Stimulated activated CD4-positive, alpha-beta T cell treated with anti-CD3 and anti-CD28 coated beads, Interleukin-12 subunit alpha, Interleukin-12 subunit beta, amount 100 ng/mL, for 48 hours (primary cell): ENCODE measurements at places on chromosomes 13 and 19.

DNA sequence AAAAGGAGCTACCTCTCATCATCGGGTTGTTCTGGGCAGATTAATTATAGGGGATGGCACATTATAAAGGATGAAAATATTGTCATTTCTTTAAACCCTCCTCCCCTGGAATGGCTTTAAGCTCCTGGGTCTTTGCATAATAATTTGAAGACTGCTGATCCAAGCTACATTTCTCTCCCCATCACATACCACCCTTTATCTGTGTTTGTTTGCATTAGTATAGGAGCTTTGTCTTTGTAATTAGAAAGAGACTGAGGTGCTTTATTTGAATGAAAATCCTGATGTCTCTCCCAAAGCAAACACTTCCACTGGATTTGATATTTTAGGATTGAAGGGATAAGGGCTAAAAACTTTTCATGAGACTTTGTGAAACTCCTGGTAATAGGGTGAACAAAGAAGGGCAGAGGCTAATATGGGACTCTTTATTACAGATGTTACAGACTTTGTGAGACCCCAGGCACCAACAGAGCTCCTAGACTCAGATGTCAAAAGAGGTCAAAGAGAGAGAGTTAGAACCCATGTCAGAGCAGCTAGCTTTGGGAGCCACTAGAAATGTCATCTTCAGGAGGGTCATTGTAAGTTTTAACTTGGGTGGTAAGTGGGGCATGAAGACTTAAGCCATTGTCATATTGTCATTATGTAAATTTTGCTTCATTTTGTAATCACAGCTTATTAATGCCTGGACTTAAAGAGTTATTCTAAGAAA is 75.3 kb upstream of the RXFP2 start:
- DNase-seq: no peak

GRCh38 chr13:24624801-24625231 is 55.4 kb upstream of the ATP12A start:
- no peak for DNase-seq

DNA sequence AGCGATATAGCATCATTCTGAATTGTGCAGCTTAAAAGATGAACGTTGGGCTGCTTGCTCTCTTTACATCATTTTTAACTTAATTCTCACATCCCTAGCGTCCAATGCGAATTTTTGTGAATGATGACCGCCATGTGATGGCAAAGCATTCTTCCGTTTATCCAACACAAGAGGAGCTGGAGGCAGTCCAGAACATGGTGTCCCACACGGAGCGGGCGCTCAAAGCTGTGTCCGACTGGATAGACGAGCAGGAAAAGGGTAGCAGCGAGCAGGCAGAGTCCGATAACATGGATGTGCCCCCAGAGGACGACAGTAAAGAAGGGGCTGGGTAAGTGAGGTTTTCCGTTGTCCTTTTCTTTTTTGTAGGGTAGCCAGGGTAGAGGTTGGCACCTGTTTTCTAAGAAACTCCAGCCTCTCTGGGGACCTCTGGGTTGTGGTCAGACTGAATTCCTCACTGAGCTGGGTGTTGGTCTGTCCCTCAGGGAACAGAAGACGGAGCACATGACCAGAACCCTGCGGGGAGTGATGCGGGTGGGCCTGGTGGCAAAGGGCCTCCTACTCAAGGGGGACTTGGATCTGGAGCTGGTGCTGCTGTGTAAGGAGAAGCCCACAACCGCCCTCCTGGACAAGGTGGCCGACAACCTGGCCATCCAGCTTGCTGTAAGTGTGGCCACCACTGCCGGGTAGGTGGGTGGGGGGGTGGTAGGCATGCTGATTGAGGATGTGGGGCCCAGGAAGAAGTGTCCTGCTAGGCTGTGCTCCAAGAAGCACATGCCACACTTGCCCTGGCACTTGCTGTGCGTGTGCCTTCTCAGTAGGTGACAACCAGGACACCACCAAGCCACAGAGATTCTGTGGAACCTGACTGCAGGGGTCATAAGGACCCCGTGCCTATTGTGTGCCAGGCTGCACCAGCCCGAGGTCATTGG is 17.0 kb downstream of the ILF3 start:
- no peak for DNase-seq

- no peak for DNase-seq
These were observed 1.7 kb downstream of the DMWD start for GRCh38 chr19:45790942-45791341.

GRCh38 chr19:36850559-36851442 is at the start of gene ZNF345:
Gene ZNF345, plus strand, starts transcription at chr19:36850876. Its CDS starts 25,955 bp downstream, at chr19:36876831.
- peak; percentile 81 for DNase-seq

GRCh38 chr19:16673231-16673630 is 12.3 kb downstream of the TMEM38A start:
- DNase-seq: no peak

DNA sequence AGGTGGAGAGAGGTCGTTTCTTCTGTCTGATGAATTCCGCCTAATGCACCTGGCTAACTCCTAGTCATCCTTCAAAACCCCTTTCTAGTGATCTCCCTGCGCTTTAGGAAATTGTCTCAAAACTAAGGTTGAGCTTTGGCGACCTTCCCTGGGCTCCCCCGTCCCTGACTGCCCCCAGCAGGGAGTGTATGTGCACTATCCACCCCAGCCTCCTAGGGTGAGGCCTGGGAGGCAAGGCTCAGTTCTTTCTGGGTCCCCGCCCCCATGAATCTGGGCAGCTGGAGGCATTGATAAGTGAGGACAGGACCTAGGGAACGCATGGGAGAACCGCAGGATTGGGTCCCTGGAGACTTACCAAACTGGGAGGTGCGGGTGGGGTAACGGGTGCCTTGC is 378 bp downstream of the TLE6 start:
- DNase-seq: no peak

- peak; percentile 50 for DNase-seq
These were observed 36.0 kb upstream of the NEK3 start for GRCh38 chr13:52195401-52195837.

GRCh38 chr13:25177012-25177411 is 4.9 kb upstream of the AMER2 start:
- no peak for DNase-seq

DNA sequence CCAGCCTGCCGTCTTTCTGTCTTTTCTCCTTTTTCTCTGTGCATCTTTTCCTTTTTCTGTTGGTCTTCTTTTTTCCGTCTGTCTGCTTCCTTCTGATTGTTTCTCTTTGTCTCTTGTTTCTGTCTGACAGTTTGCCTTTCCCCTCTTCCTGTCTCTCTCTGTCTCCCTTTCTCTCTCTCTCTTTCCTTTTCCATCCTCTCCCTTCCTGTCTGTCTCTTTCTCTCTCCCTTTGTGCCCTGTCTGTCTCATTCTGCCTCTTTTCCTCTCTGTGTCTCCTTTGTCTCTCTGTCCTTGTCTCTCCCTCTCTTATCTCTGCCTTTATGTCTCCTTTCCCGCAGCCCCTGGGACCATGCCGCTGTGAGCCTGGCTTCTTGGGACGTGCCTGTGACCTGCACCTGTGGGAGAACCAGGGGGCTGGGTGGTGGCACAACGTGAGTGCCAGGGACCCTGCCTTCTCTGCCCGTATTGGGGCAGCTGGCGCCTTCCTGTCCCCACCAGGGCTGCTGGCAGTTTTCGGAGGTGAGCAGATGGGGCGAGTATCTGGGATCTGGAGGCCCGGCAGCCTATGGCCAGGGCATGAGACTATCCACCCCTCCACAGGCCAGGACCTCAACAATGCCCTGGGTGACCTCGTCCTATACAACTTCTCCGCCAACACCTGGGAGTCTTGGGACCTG is 9.4 kb downstream of the MEGF8 start:
- no peak for DNase-seq

DNA sequence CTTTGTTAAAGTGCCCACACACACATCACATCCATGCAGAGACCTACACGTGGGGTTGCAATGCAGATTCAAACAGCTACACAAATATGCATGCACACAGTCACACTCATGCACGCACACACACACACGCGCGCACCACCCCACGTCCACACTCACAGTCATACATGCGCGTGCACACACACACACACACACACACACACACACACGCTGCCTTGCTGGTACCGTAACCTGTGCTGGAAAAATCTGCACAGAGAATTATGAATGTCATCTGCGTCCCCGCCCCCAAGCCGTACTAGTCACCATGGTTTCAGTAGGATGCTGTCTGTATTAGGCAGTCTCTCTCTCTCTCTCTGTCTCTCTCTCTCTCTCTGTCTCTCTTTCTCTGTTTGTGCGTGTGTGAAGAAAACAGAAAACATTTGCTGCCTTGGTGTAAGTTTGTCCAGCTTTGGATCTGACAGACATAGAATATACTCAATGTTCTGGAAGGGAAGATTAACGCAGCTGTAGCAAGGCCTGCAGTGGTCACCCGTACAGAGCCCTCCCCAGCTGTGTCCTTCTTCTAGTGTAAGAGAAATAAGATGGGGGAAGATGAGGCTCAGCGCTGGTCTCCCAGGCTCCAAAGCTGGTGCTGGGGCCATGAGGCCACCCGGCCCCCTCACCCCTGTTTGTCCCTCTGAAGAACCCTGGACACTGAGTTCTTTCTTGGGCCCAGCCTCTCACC is 26.4 kb upstream of the DPP9 start:
- DNase-seq: no peak

GRCh38 chr13:71338070-71338469 is 528.9 kb downstream of the DACH1 start:
- DNase-seq: no peak

DNA sequence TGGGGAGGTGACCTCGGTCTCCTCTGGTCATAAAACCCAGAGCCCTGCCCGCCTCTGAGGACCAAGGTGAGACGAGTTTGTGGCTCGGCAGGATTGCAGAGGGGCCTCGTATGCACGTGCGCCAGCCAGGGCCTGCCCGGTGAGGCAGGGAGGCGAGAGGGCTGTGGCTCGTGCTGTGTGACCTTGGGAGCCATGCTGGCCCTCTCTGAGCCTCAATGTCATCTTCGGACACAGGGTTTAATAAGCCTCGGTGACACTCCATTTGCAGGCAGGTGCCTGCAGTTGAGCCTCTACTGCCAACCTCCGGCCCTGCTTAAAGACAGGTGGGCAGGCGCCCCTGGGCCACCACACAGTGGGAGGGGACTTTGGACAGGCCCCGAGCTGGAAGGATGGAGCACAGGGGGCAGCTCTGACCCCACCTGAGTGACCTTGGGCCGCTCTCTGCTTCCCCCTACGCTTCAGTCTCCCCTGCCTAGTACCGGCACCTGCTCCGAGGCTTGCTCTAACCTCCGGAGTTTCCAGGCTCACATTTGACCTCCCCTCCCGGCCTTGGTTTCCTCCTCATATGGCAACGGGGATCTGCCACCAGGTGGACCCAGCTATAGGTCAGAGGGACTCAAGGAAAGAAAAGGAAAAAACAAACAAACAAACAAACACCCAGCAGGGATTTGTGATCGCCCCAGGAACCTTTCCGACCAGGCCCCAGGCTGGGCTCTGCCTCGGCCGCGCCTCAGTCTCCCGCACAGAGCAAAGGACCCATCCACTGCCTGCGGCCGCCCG is 3.1 kb downstream of the ZBTB7A start:
- no peak for DNase-seq

GRCh38 chr13:67155898-67156722 is 74.0 kb downstream of the PCDH9 start:
- no peak for DNase-seq

DNA sequence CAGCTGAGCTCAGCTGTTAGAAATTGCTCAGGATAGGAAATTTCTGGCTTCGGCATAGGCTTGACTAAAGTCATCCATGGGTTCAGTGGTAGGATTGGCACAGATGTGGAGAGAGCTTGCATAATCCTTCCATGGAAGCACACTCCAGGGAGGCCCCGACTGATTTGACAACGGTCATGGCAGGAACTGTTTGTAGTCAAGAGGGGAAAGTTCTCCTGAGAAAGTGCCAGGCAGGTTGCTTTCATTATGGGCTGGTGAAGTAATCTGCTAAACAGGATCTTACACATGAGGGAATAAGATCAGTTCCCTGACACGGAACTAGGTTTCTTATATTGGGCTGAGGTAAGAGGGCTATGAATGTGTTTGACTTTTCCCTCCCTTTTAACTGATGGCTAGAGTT is 120.1 kb downstream of the RGCC start:
- DNase-seq: no peak

GRCh38 chr13:113187263-113187669 is 21.2 kb downstream of the PCID2 start:
- peak; percentile 64 for DNase-seq

GRCh38 chr13:28313579-28313978 is 175.2 kb downstream of the PAN3 start:
- peak; percentile 3 for DNase-seq

- no peak for DNase-seq
These were observed 68.2 kb downstream of the LRCH1 start for GRCh38 chr13:46621133-46621532.

DNA sequence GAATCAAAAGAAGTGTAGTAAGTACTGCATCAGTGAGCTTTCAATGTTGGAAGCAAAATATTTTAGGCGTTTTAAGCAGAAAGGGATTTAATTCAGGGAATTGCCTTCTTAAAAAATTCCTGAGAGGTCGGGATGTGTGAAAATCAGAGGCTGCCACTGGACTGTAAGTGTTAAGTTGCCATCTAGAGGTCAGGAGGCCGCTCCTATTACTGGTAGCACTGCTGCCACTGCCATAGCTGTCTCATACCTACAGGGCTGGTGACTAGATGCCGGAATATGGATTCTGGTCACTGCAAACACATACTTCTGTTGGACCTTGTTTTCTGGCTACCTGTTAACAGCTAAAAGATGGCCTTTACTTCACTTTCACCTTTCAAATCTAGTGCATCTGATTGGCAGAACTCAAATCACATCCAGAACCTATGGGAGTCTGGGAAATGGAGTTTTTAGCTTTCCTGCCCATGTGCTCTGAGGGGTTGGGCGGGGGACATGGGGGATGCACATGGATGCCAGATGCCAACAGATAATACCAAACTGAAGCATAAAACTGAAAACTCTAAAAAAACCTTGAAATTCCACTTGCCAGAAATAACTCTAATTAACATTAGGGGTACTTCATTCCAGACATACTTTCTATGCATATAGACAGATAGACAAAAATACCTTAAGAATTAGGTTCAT is 29.8 kb downstream of the DGKH start:
- no peak for DNase-seq

GRCh38 chr13:71325556-71325955 is 541.4 kb downstream of the DACH1 start:
- no peak for DNase-seq

DNA sequence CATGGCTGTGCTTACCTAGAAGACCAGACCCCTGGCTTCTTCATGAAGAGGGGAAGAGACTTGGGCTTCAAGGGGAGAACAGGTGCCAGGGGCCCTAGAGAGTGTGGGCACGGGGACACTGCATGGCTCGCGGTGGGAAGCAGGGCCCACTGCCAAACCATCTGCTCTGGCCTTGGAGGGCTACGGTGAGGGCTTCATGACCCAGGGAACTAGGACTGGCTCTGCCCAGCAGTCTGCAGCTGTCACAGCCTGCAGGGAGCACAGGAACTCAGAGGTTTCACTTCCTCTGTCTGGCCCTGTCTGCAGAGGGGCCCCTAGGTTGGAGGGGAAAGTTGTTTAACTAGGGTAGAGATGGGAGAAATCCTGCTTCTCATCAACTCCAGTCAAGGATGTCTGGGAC is 4.3 kb downstream of the ERCC1 start:
- no peak for DNase-seq

- no peak for DNase-seq
These were observed 116.5 kb downstream of the SPRY2 start for GRCh38 chr13:80224468-80224867.

DNA sequence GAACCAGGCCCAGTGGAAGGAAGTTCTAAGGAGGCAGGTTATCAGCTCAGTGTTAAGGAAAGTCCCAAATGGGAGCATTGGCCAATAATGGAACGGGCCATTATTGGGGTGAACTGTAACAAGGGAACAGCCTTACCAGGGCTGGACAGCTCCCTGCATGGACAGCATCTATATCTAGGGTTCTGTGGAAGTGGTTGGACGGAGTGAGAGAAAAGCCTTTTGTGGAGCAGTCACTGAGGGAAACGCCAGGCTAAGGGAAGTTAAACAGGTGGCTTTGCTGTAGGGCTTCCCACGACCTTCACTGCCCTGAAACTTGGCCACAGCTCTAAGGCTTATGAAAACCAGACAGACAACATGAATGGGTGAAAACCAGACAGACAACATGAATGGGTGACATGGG is 17.0 kb downstream of the POU2F2 start:
- DNase-seq: no peak
